NCI-H460 (cell line): ENCODE measurements at places on chromosomes 11 and 22. TPM values are rescaled to one million over a fixed set of nuclear protein-coding genes. Genes with fewer than 3 reads are reported as not detected.

- DNase-seq, result no peak
These were observed 53.3 kb downstream of the NCAM1 start for GRCh38 chr11:113014262-113015097.

GRCh38 chr11:119816660-119817059 is 87.7 kb upstream of the NECTIN1 start:
- DNase-seq, result no peak

DNA sequence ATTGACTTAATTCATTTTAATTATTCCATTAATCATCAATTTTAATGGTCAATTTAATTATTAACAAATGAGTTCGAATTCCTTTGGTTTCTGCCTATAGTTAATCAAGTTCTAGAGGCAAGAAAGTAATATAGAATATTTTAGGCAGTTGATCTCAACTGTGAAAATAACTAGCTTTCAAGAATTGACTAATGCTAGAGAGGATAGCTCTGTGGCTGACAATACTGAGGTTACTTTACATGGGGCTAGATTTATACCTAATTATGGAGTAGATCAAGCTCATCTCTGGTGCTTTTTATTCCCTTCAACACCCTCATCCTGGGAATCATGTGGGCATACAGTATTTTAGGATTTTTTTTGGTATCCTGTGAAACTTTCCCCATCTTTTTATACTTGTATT is 259.4 kb downstream of the GRM5 start:
- DNase-seq, result no peak

Gene LARGE2
- 0.30 and 3.9 TPM in 2 replicates for total RNA-seq

- DNase-seq, result no peak
These were observed 119.3 kb downstream of the WNT11 start for GRCh38 chr11:76086743-76087635.

Gene OR51E2
- total RNA-seq, result not detected in 2 replicates

GRCh38 chr22:29487426-29487986 is 7.5 kb downstream of the NEFH start:
- no peak for DNase-seq

GRCh38 chr11:128841461-128842072 is 25.5 kb downstream of the KCNJ1 start:
- no peak for DNase-seq

DNA sequence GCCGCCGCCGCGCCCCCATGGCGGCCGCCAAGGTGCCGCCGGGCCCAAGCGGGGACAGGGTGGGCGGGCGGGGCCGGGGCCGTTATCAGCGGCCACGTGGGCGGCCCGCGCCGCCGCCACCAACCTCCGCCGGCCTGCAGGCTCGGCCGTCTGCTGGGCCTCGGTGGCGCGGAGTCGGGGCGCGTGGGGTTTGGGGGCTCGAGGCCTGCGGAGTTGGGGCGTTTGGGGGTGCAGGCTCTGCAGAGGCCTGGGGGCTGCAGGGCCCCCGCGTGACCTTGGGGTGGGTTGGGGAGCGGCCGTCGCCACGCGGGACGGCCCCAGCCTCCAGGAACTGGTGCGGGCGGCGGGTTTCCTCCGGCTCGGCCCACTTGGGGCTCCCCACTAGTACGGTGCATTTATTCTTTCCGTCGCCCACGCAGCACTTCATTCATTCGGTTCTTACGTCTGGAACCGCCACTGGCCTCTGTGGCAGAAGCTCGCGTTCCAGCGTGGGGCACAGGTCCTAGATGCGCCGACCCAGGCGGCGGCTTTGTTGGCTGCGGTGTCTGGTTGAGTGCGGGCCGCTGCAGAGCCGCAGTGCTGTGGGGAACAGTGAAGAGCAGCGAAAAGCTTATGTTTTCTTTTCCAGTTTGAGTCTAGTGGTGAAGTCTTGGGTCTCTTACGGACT is 740 bp upstream of the TRMT2A start:
- DNase-seq, result no peak

Gene USP2
- 0.17 and 0.27 TPM in 2 replicates for total RNA-seq

DNA sequence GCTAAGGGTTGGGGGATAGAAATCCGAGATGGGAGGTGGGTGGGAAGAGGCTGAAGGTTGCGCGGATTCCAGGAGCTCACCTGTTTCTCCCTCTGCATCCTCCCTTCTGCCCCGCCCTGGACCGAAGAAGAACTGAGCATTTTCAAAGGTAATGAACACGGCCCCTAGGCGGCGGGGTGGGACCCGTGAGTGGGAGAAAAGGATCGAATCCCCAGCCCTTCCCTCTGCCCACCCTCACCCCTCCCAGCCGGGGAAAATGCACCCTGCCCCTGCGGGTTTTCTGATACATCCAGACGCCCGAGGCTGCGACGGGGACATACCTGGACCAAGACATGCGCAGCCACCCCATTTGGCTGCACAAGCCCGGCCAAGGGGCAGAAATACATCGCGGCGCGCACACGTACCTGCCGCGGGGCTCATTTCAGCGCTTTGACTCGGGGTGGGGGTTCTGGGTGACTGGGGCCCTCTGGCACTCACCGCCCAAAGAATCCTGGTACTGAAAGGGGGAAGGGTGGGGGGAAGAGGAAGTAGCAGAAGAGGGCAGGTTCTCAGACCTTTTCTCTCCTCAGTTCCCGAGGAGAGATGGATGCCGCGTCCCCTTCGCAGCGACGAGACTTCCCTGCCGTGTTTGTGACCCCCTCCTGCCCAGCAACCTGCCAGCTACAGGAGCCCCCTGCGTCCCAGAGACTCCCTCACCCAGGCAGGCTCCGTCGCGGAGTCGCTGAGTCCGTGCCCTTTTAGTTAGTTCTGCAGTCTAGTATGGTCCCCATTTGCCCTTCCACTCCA is 6.0 kb downstream of the VSIG2 start:
- no peak for DNase-seq

DNA sequence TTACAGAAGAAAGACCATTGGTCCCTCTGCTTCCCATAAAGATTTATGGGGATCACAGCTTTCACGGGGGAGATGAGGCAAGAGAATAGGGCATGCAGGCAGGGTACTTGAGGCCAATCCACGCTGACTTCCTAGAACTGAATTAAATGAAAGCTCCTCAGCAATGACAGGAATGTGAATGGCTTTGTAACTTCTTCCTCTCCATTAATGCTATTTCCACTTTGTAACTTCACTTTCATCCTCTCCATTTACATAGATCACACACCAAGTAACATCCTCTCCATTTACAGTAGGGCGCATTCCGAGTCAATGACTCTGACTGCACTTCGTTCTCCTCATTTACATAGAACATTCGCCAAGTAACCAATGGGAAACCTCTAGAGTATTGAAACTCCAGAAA is 89.8 kb downstream of the PIWIL4 start:
- no peak for DNase-seq

GRCh38 chr22:41841085-41841712 is 8.3 kb downstream of the SREBF2 start:
- DNase-seq, result peak; percentile 33

GRCh38 chr11:42049186-42049585 is 589.7 kb upstream of the LRRC4C start:
- DNase-seq, result no peak
